Epithelial cell of esophagus (primary cell): ENCODE measurements at places on chromosomes 2 and 18.

- peak; percentile 73 for DNase-seq
Observed at GRCh38 chr2:171319164-171319810, 114.5 kb downstream of the METTL8 start.

DNA sequence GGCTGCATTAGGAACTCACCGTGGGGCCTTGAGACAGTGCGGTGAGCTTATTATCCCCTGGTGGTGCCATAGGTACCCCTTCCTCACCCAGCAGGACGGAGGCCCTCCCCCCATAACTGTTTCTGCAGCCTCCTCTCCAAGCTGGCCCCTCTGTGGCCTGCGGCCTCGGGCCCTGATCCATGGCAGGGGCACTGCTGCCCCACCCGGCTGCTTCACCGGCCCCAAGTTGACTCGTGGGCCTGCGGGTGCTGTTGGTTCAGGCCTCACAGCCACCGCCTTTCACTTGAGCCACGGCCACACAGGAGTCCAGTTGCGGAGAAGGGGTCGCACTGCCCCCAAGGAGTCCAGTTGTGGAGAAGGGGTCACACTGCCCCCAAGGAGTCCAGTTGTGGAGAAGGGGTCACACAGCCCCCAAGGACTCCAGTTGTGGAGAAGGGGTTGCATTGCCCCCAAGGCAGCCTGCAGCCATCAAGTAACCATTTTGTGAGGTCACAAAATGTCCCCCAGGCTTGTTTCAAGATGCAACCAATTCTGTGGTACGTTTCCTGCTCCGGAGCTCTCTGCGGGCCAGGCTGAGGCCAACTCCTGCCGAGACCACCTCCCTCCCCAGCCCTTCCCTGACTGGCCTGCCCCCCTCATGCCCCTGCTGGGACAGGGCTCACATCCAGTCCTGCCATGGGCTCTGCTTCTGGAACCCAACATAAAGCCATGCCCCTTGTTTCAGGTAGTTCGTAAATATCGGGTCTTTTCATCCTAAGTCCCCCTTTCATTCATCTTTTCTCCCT is 4.6 kb downstream of the LRRFIP1 start:
- DNase-seq, result no peak

- DNase-seq, result no peak
Observed at GRCh38 chr2:122034344-122034743, 278.9 kb downstream of the TSN start.

- DNase-seq, result peak; percentile 29
Observed at GRCh38 chr2:168912901-168913369, 11.8 kb downstream of the G6PC2 start.

DNA sequence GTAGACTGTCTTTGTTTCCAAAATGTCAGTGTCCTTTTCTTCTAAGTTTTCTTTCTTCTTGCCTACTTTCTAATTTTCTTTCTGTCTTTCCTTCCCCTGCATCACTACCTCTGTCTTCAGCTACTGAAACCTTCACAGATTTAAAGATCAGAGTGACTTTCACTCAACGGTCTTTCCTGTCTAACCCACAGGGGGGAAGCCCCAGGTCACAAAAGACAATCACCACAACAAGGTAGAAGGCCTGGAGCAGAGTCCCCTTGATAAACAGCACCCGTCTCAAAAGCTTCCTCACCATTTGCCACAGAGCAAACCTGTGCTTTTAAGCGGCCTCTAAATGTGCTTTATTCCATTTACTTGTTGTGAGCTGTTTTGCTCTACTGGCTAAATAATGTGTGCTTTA is 665.4 kb downstream of the BCL11A start:
- DNase-seq, result no peak

- DNase-seq, result peak; percentile 77
Observed at GRCh38 chr2:177316756-177317155, 52.2 kb upstream of the NFE2L2 start.

GRCh38 chr2:164890544-164890943 is 48.9 kb upstream of the COBLL1 start:
- DNase-seq, result no peak
